ENCODE measurements at places on chromosomes 1 and 21. TPM values are rescaled to one million over a fixed set of nuclear protein-coding genes. Genes with fewer than 3 reads are reported as not detected.

GBP6 gene
- total RNA-seq: not detected

OLIG2 gene
- total RNA-seq: not detected

FCRL6 gene
- not detected for total RNA-seq

KRTAP7-1 gene
- total RNA-seq: not detected

COL18A1 gene
- 1,199 TPM for total RNA-seq

OBSCN gene
- total RNA-seq: 2.9 TPM

ZNF593OS gene
- not detected for total RNA-seq

ARMH1 gene
- not detected for total RNA-seq

MYBPH gene
- not detected for total RNA-seq

FAM229A gene
- total RNA-seq: 5.5 TPM

IL12RB2 gene
- total RNA-seq: not detected

SELP gene
- total RNA-seq: 27.7 TPM

OR2L2 gene
- total RNA-seq: not detected

CAPN8 gene
- not detected for total RNA-seq

PLA2G2F gene
- total RNA-seq: not detected

ALX3 gene
- not detected for total RNA-seq

ATAD3A gene
- 54.5 TPM for total RNA-seq

TRPM2 gene
- 5.7 TPM for total RNA-seq

NUP133 gene
- 29.9 TPM for total RNA-seq
